Hippocampal formation (tissue), 2 donors: ENCODE measurements at places on chromosomes 3 and 15.

DNA sequence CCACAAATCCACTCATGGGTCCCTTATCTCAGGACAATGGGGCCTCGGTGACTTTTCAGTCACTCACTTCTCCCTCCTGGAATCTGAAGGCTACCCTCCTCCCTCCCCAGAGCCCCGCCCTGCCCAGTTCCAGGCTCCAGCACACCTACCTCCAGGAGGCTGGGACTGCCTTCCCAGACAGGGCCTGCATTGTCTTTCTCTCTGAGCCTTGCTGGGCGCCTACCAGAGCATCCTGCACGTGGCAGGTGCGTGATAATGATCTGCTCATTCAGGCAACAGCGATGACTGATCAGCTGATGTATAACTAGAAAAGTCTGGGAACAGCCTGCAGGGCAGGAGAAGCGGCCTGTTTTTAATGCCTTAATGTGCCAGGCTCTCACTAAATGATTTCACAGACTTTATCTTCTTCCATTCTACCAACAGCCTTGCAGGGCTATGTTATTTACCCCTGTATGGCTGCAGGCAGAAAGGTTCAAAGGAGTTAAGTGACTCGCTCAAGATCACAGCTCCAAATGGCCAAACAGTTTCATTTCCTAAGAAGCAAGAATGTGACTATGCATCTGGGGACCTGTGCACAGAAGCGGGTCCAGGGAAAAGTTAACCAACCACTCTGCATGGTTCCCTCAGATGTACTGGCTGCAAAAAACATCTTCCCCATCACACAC lies 6.3 kb downstream of the ADAMTS17 start:
- no peak for DNase-seq

DNA sequence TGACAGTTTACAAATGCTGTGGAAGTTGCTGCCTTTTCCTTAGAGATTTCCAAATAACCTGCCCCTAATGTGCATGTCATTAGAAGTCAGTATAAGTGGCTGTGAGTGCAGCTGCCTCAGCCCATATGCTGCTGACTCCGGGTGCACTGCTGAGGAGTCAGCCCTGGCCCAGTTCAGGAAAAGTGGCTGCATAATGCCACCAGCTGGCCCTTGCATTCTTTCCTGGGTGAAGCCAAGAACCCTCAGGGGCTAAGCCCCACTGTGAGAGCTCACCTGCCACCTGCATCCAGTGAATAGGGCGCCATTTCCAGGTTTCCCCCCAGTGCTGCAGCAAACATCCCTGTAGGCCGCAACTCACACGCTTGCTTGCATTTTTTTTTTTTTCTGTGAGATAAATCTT lies 139.9 kb downstream of the TJP1 start:
- no peak for DNase-seq

DNA sequence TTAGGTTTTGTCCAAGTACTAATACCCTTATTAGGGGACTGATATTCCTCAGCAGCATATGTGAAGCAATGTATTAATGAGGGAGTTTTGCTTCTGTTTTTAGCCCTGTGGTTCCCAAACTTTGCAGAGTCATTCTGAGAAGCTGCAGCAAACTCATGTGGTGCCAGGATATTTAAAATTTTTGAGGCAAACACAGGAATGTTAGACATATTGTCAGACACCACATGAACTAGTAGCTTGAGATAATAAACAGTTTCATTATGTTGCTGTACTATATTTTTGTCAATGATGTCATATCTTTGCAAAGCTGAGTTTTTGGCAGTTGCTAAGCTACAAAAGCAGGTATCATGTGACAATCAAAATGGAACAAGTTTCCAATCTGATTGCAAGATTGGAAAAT lies 36.6 kb downstream of the ATP6V1A start:
- DNase-seq, result no peak

- no peak for DNase-seq
Measured at GRCh38 chr15:88803241-88803919, at the start of gene ACAN. Gene ACAN, plus strand, starts transcription at chr15:88803436. Its CDS starts 32,771 bp downstream, at chr15:88836207.

- DNase-seq, result no peak
Measured at GRCh38 chr15:91484141-91484540, 369.4 kb upstream of the SLCO3A1 start.

DNA sequence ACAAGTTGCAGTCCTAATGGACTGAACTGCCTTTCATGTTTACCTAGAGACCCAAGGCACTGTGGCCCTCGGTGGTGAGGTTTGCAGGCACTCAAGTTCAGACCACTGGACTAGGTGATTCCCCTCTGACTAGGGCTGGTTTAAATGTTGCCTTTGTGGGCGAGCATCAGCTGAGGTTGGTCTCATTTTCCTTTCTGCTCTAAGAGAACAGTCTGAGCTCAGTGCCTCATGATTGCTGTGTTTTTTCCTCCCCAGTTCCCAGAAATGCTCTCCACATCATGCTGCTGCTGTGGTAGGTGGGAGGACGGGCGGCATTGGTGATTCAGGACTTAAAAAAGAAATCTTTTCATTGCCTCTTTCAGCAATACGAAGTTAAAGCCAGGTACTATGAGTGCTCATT lies 237.2 kb downstream of the MBNL1 start:
- DNase-seq, result no peak

DNA sequence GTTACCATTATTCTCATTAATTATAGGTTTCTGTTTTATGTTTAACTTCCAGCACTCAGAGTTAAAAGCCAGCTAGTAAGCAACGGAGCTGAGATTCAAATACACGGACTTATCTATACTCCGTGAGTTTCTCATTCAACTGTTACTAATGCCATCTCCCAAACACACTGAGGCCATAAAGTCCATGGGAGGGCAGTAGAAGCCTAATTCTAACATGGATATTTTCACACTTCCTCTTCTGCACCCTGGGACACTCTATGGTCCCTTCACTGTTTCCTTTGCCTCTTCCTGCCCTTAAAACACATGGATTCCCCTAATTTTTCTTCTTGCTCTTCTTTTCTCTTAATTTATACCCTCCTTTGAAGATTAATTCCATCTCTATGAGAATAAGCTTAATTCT lies 245.0 kb downstream of the KLF13 start:
- DNase-seq, result no peak

GRCh38 chr3:171640520-171641412 lies 169.5 kb downstream of the PLD1 start:
- DNase-seq, result no peak

GRCh38 chr3:102141928-102142239 lies 292.6 kb downstream of the NFKBIZ start:
- no peak for DNase-seq

GRCh38 chr3:177830411-177830849 lies 633.1 kb upstream of the TBL1XR1 start:
- DNase-seq, result no peak

DNA sequence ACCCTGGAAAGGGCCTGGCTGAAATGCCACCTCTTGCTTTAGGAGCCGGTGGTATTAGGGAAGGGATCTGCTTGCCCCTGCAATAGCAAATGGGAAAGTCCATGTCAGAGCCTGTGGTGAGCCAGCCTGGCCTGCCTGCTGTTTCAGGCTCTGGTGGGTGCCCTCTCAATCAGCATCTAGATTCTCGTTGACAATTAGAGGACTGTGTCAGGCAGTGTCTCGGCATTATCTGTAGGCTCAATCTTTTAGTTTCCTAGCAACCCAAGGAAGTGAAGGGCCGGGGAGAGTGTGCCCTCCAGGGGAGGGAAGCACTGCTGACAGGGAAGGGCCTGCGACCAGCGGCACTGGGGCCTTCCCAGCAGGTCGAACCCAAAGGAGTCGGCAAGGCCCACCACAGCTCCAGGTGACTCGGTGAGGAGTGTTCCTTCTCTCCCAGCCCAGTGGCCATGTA lies 42.1 kb downstream of the TLE3 start:
- DNase-seq, result no peak

GRCh38 chr3:185272033-185272432 lies 18.2 kb upstream of the EHHADH start:
- DNase-seq, result no peak

DNA sequence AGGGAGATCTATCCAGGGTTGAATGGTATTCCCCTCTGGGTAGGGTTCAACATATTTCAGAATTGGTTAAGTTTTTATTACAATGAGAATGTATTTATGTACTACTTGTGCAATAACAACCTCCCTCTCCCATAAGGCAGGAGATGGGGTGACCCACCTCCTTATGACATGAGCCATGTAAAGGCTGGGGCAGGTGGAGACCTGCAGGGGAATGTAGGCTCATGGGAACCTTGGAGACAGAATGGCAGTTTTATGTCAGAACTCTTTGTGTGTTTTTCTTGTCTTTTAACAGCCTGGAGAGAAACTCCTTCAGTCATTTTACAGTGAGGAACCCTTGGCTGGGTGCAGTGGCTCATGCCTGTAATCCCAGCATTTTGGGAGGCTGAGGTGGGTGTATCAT lies 24.6 kb upstream of the INSYN1 start:
- DNase-seq, result no peak

GRCh38 chr3:122714273-122714672 lies 33.6 kb downstream of the PARP14 start:
- no peak for DNase-seq

- no peak for DNase-seq
Measured at GRCh38 chr3:163474766-163475165, 1603.5 kb downstream of the SI start.

DNA sequence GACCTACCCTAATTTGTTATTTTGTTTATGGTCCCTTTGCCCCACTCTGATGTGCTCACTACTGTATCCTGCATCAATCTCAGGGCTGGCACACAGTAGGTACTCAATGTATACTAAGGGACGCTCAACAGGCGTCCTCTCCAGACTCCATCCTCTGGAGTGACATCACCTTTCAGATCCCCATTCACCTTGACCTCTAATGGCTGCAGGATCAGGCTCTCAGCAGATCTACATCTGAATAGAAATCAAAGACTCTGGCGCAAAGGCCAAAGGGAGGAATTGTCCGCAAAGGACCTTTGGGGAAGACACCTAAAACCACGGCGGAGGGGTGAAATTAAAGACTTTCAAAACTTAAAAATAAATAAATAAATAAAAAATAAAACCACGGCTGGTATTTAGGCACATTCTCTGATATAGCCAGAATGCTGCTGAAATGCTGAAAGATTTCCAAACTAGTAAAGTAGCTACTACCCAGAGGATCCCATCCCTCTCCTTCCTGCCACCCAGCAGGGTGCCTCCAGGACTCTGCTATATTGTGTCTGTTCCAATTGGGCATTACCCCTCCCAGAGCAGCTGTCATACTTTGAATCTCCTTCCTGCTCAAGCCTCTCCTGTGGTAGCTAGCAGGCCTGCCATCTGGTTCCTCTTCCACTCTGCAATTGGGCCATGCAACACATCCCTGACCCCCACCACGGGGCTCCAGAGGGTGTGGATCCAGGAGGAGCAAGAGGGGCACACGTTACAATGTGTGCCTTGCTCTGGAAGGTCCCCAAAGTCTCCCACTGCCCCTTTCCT lies 6.1 kb downstream of the SHF start:
- DNase-seq, result peak; percentile 30

DNA sequence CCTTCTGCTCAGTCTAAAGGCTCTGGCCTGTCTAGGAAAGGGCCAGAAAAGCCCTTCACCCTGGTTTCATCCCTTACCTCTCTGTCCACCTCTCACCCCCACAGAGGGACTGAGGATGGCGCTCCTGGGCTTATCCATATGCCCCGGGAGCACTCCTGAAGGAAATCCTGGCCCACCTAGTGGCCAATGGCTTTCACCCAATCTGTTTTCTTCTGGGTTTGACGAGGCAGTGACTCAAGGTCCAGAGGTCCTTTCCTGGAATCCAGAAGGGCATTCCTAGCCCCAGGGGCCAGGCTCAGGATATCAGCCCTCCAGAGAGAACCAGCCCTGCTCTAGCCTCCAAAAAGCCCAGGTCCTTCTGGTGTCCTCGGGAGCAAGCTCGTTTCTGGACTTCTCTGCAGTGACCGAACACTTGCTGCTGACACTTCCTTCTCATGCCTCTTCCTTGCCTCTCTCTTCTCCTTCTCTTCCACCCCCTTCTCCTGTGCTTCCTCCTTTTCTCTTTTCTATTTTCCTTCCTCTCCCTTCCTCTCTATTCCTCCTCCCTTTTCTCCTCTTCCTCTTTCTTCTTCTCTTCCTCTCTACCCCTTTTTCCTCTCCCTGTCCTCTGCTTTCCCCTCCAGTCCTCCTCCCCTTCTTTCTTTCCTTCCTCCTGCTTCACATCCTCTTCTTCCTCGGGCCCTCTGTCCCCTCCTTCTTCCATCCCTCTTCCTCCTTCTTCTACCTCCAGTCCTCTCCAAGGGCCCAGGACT lies 59.6 kb downstream of the RHCG start:
- no peak for DNase-seq

GRCh38 chr3:32532434-32532833 lies 29.8 kb upstream of the CMTM6 start:
- no peak for DNase-seq

DNA sequence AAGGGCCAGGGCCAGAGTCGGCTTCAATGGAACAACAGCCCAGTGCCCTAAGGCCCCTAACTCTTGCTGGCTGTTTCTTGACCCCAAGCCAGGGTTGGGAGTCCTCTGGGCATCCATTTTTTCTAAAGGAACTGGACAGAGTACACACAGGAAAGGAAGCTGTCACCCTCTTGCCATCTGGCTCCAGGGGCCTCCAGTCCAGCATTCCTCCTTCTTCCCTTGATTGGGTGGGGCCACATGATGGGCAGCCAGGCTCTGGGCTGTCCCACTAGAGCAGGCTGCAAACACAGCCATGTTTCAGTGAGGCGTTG lies 1.6 kb upstream of the GRAMD2A start:
- DNase-seq, result no peak

- DNase-seq, result no peak
Measured at GRCh38 chr15:60426870-60427508, 29.2 kb upstream of the ANXA2 start.

- DNase-seq, result no peak
Measured at GRCh38 chr15:44788748-44789147, 52.4 kb downstream of the TRIM69 start.

- DNase-seq, result no peak
Measured at GRCh38 chr3:154864947-154865346, 215.2 kb upstream of the MME start.

DNA sequence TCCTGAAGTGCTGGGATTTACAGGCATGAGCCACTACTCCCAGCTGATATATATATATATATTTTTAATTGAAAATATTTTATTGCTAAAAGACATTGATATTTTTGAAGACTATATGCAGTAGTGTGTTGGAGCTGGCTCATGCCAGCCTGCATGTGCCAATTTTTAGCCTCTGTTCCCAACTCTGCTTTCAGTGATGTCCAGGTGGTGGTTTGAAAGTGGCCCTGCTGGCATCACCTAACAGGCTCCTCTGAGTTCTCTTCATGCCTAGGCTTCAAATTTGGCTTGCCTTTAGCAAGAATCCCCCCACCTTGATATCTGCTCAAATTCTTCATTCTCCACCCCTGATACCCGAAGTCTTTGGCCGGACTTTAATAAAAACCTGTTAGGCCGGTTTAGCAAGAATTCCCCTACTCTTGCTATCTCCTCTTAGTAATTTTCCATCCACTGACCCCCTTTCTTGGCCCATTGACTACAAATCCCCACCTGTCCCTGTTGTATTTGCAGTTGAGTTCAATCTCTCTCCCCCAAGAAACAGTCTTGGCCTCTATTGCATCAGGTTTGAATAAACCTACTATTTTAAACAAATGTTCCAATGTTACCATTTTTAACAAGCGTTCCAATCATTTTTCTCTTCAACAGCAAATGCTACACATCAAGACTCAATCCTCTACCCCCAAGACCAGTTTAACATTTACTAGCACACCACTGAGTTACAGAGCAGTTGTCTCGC lies 23.9 kb upstream of the CTSH start:
- DNase-seq, result no peak

- no peak for DNase-seq
Measured at GRCh38 chr3:152299249-152299976, 30.7 kb downstream of the MBNL1 start.

- DNase-seq, result no peak
Measured at GRCh38 chr15:84905016-84905916, 20.8 kb downstream of the SLC28A1 start.
